Stimulated activated naive CD4-positive, alpha-beta T cell treated with Interleukin-2 at 50 U/mL for 16 hours (primary cell): ENCODE measurements at places on chromosomes 1 and 21.
A peak's percentile ranks its signal among the peaks of the same experiment; 100 is the strongest.

DNA sequence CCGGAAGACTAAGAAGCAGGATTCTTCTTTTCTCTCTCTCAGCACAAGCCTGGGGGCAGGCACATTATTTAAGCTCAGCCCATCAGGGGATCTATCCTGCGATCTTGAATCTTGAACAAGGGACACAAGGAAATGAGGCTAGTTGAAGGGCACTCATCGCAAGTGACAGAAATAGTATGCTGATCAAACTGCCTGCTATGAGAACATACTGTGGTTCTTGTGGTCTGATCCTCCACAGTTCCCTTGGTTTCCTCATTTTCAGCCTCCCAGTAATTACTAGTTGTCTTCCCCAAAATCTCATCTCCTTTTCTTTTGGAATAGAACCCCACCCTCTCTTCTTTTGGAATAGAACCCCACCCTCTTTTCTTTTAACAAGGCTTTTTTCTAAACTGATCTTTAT lies 6.5 kb downstream of the ANKRD45 start:
- no peak for DNase-seq

DNA sequence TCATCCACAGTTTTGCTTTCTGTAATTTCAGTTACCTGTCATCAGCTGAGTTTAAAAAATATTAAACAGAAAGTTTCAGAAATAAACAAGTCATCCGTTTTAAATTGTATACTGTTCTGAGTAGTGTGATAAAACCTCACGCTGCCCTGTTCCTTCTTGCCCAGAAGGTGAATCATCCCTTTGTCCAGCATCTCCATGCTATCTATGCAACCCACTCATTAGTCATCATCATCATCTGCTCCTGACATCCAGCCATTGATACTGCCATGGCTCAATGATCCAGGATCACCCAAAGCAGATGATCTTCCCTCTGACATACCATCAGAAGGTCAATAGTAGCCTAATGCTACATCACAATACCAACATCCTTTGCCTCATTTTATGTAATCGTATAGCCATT lies 198.3 kb downstream of the SLC44A5 start:
- no peak for DNase-seq

GRCh38 chr1:30936541-30937171 lies 28.1 kb upstream of the SDC3 start:
- DNase-seq = no peak

DNA sequence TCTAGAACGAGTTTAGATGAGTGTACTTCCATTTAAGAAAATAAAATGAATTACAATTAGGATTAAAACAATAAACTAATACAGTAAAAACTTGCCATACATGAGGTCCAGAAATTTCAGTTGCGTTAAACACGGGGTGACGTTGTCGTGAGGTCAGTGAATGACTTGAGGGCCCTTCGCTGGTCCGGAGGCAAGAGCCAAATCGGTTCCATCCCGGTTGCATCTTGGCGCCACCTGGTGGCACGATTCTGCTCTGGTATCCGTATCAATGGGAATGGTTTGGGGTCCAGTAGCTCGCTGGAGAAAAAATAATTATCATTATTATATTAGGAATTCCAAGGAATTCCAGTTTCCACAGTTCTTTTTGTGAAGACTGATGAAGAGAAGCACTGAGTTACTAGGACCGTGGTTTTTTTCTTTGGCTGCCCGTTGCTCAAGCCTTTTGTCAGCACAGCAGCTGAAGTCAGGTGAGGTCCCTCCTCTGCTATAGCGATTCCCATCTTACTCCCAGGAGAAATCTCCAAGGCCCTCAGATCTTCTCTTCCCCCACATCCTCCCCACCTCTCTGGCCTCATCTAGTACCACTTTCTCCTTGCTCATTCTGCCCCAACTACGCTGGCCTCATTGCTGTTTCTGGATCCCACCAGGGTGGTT lies 161.4 kb downstream of the SLC35F3 start:
- DNase-seq = peak; percentile 51

- DNase-seq = no peak
Observed at GRCh38 chr1:55547405-55547804, 332.2 kb upstream of the USP24 start.

- no peak for DNase-seq
Observed at GRCh38 chr1:204104331-204105130, 31.6 kb downstream of the SOX13 start.

GRCh38 chr1:3481836-3482375 lies 27.4 kb downstream of the ARHGEF16 start:
- DNase-seq = no peak

GRCh38 chr1:17535300-17535936 lies 4.1 kb upstream of the ARHGEF10L start:
- DNase-seq = no peak

GRCh38 chr1:245984390-245985155 lies 522.5 kb downstream of the SMYD3 start:
- DNase-seq = no peak
